Activated naive CD8-positive, alpha-beta T cell treated with anti-CD3 and anti-CD28 coated beads, Interleukin-2, amount 10 ng/mL, durations not matched to agents 7 days and 5 days (primary cell): ENCODE measurements at places on chromosomes 4 and X.

DNA sequence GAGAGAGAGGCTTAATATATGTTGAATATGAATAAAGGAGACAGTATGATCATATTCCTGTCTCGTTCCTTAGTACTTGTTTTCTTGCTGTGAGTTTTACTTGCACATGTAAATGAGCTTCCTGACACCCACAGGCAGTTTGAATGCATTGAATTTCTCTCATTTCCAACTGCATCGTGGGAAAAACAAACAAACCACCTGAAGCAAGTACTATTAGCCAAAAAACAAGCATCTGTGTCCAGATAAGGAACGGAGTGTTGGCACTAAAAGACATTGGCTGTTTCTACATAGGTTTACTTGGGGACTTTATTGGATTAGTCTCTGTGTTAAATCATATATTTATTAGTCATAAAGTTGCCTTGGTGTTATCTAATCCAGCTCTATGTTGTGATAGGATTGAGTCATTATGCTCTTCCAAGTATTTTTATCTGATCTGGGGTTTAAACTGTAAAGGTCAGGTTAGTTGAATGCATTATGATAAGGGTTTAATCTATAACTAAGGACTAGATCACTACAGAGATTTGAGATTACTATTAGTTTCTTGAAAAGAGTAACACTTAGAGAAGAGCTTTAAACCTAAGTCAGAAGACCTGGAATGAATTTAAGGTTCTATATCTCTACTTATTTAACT, 339.0 kb upstream of the SPANXN4 start:
- DNase-seq, result no peak

GRCh38 chr4:128951316-128951715, 141.8 kb downstream of the JADE1 start:
- no peak for DNase-seq

DNA sequence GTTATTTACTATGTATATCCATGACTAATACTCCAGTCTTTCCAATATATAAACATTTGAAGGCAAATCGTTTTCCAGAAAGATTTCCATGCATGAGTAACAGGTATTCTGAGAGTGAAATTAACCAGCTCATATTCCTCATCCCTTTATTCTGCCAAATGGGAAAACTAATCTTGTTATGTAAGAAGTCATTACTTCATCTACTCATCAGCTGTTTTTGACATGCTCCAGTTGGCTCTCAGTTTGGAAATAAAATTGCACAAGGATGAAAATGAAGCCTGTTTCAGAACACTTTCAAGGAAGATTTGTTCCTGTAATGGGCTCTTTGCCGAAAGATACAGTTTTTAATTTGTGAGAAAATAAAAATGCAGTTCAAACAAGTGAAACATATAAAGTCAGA, 121.9 kb downstream of the KCTD8 start:
- DNase-seq, result no peak

- no peak for DNase-seq
These were observed 31.0 kb downstream of the SMIM43 start for GRCh38 chr4:121733942-121734341.

- DNase-seq, result peak; percentile 44
These were observed 84.8 kb downstream of the AFAP1 start for GRCh38 chr4:7854697-7855370.

GRCh38 chr4:26369581-26369980, 48.8 kb downstream of the RBPJ start:
- DNase-seq, result no peak

DNA sequence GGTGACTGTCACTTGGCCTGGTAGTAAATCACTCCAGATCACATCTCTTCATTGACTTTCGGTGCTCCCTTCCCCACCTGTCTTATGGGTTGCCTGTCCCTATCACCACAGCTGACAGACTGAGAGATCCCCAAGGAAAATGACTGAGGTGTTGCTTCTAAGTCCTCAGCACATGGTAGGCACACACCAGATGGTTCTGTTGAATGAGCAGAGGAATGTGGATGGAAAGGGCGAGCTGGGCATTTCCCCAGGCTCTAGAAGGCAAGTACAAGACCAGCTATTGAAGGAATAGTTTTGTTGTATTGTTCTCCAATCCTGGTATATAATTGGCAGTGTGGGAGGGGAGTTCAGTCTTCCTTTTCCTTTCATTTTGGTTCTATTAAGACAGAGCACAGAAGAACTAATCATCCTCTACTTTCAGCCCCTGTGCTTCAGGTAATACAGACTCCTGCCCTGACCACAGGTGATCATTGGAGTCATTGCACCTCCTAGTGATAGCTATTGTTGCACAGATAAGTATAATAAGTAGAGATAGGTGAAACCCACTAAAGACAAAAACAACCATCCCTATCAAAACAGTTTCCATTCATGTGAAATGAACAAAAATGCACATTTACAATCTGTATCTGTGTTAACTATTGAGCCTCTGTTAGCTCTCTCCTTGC, 158.6 kb downstream of the TRAM1L1 start:
- no peak for DNase-seq

DNA sequence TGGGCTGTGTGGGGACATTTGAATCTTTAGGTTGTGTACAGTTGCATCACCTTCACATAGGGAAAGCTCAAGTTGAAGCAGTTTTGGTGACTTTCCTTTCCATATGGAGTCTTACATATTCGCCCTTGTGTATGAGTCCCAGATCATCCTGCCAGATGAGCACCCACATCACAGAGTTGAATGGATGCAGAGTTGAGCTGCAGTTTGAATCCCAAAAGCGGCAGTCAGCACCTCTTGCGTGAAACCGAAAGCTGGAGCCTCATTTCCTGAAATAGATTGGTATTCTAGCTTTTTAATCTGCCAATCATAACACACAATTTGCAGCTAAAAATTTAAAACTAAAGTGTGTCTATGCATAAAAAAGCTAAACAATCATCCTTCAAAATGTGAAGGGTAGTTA, 162.9 kb upstream of the DIPK2B start:
- no peak for DNase-seq
